CD4-positive, alpha-beta T cell treated with Interleukin-6 for 4 hours (primary cell): ENCODE measurements at places on chromosomes 3 and 15.
A peak's percentile ranks its signal among the peaks of the same experiment; 100 is the strongest.

- no peak for DNase-seq
Observed at GRCh38 chr3:149245738-149246451, 24.3 kb upstream of the CP start.

- no peak for DNase-seq
Observed at GRCh38 chr3:180036671-180037455, at the start of gene PEX5L. TSS of gene PEX5L (minus strand) at chr3:180036937. CDS start at chr3:180036599, 338 bp downstream.

DNA sequence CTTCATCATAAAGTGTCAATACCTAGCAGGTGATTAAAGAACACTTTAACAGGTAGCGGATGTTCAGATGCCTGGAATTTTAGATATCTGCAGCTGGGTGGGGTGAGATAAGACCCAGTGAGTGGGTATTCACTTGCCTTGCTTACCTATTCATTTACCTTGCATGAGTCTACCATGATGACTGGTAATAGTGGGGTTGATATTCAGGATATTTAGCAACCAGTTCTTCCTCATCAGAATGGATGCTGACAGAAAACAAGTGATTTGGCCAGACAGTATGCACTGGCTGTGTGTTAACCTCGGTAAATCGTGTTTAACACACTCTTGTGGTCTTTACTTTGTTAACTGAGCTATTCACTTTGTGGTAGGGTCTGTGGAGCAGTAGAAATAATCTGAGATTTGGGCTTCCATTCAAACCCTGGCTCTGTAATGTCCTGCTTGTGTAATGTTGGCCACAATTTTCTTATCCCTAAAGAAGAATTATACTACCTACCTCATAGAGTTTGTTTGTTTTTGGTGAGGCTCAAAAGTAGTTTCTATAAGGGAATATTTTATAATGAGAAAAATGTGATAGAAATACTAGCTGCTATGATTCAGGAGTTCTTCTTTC, 391.9 kb upstream of the TBL1XR1 start:
- no peak for DNase-seq

- peak; percentile 82 for DNase-seq
Observed at GRCh38 chr3:124761250-124761796, 31.1 kb downstream of the UMPS start.

- DNase-seq, result peak; percentile 39
Observed at GRCh38 chr3:133506215-133506901, 67.1 kb upstream of the CDV3 start.

DNA sequence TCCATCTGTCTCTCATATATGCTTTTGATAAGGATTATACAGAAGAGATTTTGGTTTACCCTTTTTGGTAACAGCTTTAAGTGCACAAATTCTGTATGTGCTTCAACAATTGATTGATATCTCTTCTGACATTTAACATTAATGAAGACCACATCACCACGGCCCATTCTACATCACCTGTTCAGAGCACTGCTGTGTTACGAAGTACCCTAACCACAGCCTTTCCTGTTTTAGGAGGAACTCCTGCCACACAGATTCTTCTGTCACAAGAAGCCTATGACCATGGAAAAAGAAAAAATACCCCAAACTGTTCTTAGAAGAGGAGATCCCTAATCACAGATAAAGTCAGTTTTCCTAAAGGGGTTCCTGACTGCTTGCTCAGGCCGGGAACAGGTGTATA, 170.1 kb downstream of the NSUN3 start:
- no peak for DNase-seq

DNA sequence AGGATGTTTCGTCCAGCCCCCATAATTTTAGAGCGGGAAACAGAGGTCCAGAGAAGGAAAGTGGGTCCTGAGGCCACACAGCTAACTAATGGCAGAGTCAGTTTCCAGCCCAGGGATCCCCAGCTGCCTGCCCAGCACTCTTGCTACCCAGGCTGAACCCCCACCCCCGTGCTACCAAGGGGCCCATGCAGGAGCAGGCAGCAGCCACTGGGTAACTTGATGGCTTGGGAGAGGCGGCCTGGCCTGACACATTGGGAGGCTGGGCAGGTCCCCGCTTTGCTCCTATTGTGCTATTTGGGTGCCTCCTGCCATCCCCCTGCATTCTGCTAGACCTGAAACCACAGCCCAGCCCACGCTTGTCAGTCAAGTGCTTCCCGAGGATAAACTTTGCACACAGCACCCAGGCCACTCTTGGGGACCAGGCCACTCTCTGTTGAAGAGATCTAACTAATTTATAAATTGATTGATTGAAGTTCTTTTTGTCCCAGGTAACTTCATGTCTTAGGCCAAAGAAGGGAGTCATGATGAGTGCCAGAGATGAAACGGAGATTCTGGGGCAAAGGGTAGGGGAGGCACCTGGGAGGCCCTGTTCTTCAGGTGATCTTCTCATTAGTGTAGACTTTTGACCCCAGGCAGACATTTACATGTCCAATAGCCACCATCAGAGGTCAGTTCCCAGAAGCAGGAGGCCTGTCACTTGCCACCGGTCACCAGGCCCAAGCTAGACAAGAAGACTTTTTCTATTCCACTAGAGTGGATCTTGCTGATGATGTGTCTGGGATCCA, 7.0 kb downstream of the PAK6 start:
- DNase-seq, result no peak

- DNase-seq, result no peak
Observed at GRCh38 chr3:30311781-30312180, 294.6 kb upstream of the TGFBR2 start.

- DNase-seq, result no peak
Observed at GRCh38 chr3:31132132-31132769, 237.8 kb upstream of the GADL1 start.

GRCh38 chr3:64266065-64266931, 41.0 kb upstream of the PRICKLE2 start:
- DNase-seq, result no peak

DNA sequence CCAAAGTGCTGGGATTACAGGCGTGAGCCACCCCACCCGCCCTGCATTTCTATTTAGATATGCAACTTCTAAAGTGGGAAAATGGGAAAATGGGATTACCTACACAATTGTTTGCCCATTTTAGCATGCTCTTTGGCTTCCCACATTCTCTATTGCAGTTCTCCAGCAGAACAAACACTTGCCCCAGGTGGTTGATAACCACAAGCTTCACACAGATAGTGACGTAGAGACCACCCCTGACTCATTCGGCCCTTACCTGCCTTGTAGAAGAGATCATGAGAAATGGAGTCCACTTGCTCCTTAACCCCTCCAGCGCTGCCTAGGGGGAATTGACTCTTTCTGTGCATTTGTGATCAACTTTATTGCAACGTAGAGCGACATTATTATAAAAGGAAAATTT, 83.2 kb upstream of the RAP2B start:
- DNase-seq, result no peak

GRCh38 chr15:90212221-90213098, 11.3 kb downstream of the SEMA4B start:
- no peak for DNase-seq

GRCh38 chr3:43670635-43671522, 19.9 kb upstream of the ABHD5 start:
- no peak for DNase-seq

- no peak for DNase-seq
Observed at GRCh38 chr3:96959474-96959873, 145.1 kb downstream of the EPHA6 start.

- DNase-seq, result no peak
Observed at GRCh38 chr3:64677961-64678716, 9.7 kb downstream of the ADAMTS9 start.

DNA sequence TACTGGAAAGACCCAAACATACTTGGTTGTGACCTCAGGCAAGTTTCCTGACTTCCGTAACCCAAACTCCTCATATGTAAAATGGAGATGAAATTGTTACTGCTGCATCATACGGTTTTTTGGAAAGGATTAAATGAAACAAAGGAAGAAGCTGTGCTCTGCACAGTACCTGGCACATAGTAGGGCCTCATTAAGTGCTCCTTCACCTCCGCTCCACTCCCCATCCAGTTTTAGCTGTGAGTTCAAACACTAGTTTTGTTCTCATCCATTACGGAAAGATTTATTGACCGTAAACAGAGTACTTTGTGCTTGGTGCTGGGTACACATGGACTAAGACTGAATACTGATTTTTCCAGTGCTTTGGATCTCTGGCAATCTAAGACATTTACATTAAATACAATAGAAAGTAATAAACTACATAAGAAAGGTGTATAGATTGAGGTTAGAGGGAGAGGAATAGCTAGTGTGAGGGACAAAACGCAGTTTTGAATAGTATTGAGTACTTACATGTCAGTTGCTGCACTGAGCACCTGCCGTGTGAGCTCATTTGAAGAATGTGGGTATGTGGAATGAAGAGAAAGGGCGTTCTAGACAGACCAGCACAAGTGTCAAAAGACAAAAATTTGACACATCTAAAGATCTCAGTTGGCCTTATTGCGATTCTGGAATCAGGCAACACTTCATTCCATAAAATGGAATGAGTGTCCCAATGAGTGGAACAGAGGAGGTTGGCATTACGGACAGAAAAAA, 594 bp upstream of the ICE2 start:
- no peak for DNase-seq

DNA sequence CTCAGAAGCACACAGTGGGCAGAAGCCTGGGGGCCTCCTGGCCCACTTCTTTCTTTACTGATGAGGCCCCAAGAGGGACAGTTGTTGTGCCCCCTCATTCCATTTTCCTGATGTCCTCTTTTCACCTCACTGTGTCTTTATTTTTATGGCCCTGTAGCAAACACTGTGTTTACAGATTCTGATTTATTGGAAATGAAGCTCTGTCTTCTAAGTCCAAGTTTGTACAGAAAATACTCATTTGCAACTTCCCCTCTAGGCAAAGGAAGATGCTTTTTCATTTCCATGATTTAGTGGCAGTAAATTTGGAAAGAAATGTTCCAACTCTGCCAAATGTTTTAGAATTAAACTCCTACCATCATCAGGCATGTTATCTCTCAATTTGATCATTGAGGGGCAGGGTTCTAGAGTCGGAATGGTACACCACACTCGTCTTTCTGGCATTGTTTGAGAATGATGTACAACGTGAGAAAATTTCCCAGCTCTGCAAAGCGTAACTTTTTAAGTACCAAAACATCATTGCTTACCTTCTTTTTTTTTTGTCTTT, 129.7 kb downstream of the ARNT2 start:
- DNase-seq, result no peak
